ENCODE measurements at places on chromosomes 7 and 10. TPM values are rescaled to one million over a fixed set of nuclear protein-coding genes. Genes with fewer than 3 reads are reported as not detected.

The CLDN3 gene
- polyA plus RNA-seq: not detected

The ACBD5 gene
- polyA plus RNA-seq: 7.8 TPM

The ACTL6B gene
- not detected for polyA plus RNA-seq

The PRLHR gene
- polyA plus RNA-seq: not detected

GRCh38 chr10:127576051-127576450, 26.9 kb downstream of the NPS start:
- DNase-seq: no peak

- no peak for DNase-seq
Observed at GRCh38 chr7:29281782-29282541, 87.4 kb downstream of the CHN2 start.

DNA sequence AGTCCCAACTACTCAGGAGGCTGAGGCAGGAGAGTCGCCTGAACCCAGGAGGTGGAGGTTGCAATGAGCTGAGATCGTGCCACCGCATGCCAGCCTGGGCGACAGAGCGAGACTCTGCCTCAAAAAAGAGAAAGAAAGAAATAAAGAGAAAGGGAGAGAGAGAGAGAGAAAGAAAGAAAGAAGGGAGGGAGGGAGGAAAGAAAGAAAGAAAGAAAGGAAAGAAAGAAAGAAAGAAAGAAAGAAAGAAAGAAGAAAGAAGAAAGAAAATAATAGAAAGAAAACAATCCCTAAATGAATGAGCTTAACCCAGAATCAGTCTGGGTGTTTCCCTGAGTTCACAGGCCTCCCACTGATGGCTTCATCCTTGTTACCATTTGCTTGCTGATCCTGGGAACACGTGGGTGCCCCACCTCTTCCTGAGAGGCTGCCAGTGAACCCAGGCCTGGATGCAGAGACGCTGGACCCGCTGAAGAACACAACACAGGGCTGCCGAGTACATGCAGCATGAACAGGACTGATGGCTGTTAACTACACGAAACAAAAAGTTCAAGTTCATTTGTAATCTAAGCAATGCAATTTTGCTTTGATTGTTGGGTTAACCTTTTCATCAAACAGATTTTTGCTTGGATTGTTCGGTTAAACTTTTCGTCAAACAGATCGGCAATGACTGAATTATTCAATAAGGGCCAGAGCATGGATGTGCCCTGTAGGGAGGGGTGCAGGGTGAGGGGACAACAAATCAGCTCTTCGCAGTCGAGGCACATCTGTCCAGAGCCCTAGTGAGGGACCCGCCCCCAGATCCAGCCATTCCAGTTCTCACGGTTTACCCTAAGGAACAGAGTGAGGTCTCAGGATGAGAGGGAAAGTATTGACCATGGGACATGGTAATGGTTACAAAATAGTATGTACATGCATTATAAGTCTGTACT, 11.5 kb downstream of the NPFFR1 start:
- DNase-seq: no peak

- DNase-seq: no peak
Observed at GRCh38 chr10:117165538-117166417, 27.7 kb upstream of the VAX1 start.

GRCh38 chr10:84256510-84257342, 11.9 kb downstream of the RGR start:
- DNase-seq: no peak

DNA sequence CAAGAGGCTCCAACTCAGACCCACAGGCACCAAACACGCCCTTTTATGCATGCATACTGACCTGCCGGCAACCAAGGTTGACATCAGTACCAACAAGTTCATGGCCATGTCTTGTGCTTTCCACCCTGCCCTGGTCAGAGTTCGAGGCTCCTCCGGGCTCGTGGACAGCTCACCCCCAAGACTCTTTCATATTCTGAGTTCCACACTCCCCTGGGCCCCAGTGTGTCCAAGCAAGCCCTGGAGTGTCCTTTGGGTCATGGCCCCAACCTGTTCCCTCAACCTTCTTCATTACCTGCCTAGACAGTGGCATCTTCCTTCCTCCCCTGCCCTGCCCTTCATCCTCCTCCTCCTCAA, 40.5 kb downstream of the HIF1AN start:
- no peak for DNase-seq

DNA sequence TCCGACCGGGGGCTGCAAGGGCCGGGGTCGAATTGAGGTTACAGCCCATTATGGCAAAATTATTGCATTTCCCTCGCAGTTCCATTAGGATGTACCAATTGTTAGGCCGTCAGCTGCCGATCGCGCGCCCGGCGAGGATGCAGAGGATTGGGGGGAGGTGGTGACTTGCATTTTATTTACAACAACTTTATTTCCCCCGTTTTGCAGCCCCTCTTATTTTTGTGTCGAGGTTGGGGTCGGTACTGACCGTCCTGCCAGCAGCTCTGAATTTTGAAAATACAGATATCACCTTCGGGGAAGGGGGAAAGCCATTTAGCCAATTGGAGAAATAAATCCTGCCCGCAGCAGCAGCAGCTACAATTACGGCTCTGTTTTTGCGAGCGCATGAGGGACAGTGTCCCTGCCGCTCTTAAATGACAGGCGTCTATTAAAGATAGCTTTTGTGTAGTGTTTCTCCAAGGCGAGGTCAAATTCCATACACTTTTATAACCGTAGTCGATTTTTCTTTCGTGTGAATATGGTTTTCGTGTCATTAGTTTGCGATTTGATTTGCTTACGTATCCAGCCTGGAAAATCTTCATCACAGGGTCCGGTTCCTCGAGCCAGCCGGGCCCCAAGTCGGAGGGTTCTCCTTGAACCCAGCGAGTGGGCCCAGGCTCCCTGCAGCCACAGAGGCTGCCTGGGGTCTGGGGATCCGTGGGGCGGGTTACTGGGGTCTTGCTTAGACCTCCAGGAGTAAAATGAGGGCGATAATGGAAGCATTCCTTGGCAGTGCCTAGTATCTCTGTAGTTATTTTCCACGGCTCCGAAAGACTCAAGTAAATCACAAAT, 684 bp upstream of the HOXA5 start:
- DNase-seq: no peak

DNA sequence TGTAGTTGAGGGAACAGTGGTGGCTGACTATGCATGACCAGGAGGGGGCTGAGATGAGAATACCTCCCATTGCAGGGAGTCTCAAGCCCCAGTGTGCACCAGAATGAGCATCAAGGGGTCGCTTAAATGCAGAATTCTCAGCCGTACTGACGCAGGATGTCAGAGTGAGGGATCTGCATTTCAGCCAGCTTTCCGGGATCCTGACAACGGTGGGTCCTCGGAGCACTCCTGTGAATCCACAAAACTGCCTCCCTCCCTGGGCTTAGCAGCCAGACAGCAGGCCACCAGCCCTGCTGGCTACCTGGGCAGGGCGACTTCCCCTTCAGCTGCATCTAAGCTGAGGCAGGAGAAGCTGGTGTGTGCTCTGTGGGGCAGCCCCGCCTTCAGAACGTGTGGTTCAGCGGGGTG, 21.8 kb upstream of the LOXL4 start:
- no peak for DNase-seq

DNA sequence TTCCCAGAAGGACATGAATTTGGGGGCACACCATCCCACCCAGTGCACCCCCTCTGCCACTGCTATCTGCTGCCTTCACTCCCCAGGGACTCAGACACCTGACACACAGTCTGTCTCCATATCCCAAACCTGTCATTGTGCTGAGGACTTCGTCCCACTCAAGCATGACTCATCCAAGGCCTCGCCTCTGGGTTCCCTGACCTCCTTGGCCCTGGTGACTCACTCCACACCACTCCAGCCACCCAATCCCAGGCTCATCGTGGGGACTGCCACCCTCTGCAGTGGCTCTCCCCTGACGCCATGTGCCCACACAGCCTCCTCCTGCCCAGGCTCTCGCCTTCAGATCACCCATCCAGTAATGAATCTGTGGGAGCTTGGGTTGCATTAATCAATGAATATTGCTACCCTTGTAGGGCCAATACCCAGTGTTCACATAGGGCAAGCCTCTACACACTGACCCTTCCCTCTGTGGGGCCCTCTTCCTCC, 6.6 kb upstream of the INSIG1 start:
- DNase-seq: no peak

DNA sequence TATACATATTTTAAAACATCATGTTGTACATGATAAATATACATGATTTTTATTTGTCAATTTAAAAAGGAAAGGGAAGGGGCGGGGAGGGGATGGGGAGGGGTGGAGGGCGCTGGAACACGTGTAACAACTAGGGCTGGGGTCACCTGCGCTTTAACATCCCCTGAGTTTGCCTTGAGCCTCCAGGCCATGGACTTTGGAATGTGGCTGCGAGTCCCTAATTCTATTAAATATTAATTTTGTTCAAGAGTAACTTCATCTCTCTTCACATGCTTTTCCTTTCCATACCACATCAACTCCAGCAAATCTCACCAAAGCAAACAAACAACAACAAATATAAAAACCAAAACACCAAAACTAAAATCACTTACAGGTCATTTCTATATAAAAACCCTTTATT, 10.6 kb downstream of the IFIT5 start:
- DNase-seq: no peak

DNA sequence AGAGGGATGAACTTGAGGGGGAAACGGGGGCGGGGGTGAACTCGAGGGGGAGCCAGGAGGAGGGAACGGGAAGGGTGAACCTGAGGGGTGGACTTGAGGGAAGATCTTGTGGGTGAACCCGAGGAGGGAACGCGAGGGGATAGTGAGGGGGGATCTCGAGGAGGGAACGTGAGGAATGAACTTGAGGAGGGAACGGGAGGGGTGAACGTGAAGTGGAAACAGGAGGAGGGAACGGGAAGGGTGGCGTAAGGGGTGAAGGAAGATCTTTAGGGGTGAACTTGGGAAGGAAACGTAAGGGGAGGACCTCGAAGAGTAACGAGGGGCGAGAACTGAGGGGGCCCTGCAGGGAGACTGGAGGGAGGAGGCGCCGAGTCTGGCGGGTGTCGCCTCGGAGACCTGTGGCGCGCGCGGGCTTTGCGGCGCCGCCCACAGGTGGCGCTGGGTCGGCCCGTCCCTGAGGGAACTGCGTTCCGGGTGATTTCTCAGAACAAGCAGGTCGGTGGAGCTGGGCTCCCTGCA, 651 bp downstream of the MYO3A start:
- no peak for DNase-seq

GRCh38 chr10:14751921-14752320, 22.8 kb downstream of the FAM107B start:
- DNase-seq: no peak
